ENCODE measurements at places on chromosomes 4 and X. TPM values are rescaled to one million over a fixed set of nuclear protein-coding genes. Genes with fewer than 3 reads are reported as not detected.

GRCh38 chr4:211033-211511 lies 86.8 kb downstream of the ZNF718 start:
- H3K4me3 ChIP-seq = no peak overlapping the region
- H3K27me3 ChIP-seq = peaks cover 20% of the 10 kb centered on the region
- no peaks in the 10 kb centered on the region for H3K36me3 ChIP-seq

DNA sequence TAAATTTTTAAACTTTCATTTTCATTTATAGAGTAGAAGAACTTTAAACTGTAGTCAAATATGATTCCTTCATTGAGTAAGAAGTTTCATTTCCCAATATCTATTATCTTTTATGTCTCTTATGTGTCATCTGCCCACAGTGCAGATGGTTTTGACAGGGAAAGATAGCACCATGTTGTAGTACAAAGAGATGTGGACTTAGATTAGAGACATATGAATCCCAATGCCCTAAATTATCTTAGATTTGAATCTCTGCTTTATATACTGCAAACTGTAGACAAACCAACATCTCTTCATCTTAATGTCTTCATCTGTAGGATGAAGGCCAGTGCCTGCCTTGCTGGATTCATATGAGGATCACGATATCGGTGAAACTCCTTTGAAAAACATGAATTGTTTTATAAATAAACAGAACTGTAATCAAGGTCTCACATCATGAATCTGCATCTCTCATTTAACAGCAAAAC lies 217.5 kb downstream of the BANK1 start:
- no peak overlapping the region for H3K4me3 ChIP-seq
- no peaks in the 10 kb centered on the region for H3K4me1 ChIP-seq
- H3K36me3 ChIP-seq = no peaks in the 10 kb centered on the region
- no peak for DNase-seq
- no peaks in the 10 kb centered on the region for H3K27me3 ChIP-seq

DNA sequence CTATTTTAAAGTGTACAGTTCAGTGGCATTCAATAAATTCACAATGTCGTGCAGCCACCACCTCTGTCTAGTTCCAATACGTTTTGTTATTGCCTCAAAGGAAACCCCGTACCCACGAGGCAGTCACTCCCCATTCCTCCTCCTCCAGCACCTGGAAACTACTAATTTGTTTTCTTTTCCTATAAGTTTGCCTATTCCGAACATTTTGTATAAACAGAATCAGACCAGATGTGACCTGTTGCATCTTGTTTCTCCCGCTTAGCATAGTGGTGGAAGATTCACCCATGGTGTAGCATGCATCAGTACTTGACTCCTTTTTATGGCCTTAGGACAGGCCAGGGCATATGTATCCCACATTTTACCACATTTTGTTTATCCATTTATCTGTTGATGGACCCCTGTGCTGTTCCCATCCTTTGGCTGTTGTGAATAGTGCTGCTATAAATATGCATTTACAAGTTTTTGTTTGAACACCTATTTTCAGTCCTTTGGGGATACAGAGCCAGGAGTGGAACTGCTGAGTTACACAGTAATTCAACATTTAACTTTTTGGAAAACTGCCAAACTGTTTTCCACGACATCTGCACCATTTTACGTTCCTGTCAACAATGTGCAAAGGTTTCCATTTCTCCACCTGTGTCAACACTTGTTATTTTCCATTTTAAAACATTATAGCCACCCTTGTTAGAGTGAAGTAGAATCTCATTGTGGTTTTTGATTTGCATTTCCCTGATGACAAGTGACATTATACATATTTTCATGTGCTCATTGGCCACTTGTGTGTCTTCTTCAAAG lies 57.8 kb upstream of the STX18 start:
- H3K27ac ChIP-seq = no peak overlapping the region
- H3K4me3 ChIP-seq = no peak overlapping the region
- H3K27me3 ChIP-seq = no peaks in the 10 kb centered on the region
- no peak for DNase-seq
- no peaks in the 10 kb centered on the region for H3K36me3 ChIP-seq
- no peaks in the 10 kb centered on the region for H3K4me1 ChIP-seq

GRCh38 chrX:140477987-140478386 lies 26.9 kb downstream of the SOX3 start:
- no peaks in the 10 kb centered on the region for H3K4me1 ChIP-seq
- no peak overlapping the region for H3K4me3 ChIP-seq
- no peaks in the 10 kb centered on the region for H3K27me3 ChIP-seq
- no peak for DNase-seq
- H3K27ac ChIP-seq = no peak overlapping the region

GRCh38 chr4:168876106-168876505 lies 133.9 kb downstream of the CBR4 start:
- peaks cover 39% of the 10 kb centered on the region for H3K27me3 ChIP-seq
- H3K4me3 ChIP-seq = no peak overlapping the region
- H3K27ac ChIP-seq = no peak overlapping the region
- H3K4me1 ChIP-seq = peaks cover 40% of the 10 kb centered on the region
- DNase-seq = no peak

DNA sequence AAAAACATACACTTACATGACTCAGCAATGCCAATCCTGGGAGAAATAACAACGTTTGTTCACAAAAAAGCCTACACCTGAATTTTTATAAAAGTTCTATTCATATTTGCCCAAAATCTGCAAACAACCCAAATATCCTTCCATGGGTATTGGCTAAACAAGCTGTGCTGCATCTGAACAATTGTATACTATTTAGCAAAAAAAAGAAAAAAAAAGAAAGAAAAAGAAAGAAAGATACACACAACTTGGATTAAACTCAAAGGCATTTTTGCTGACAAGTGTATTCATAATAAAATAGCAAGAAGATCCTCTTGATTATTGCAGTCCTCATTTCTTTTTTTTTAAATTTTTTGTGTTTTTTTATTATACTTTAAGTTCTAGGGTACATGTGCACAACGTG lies 24.5 kb upstream of the MAGEA3 start:
- H3K27ac ChIP-seq = no peak overlapping the region
- H3K36me3 ChIP-seq = no peaks in the 10 kb centered on the region
- DNase-seq = no peak
- no peaks in the 10 kb centered on the region for H3K4me1 ChIP-seq
- H3K4me3 ChIP-seq = no peak overlapping the region

GRCh38 chr4:111210595-111210994 lies 587.7 kb upstream of the PITX2 start:
- no peak overlapping the region for H3K4me3 ChIP-seq
- no peaks in the 10 kb centered on the region for H3K27me3 ChIP-seq
- no peaks in the 10 kb centered on the region for H3K4me1 ChIP-seq
- H3K36me3 ChIP-seq = no peaks in the 10 kb centered on the region
- DNase-seq = no peak
- no peak overlapping the region for H3K27ac ChIP-seq

GRCh38 chr4:113302051-113302450 lies 252.6 kb downstream of the ANK2 start:
- H3K4me1 ChIP-seq = no peaks in the 10 kb centered on the region
- H3K36me3 ChIP-seq = no peaks in the 10 kb centered on the region
- no peak overlapping the region for H3K27ac ChIP-seq
- H3K4me3 ChIP-seq = no peak overlapping the region
- no peak for DNase-seq

SMIM43 gene
- 1.0 TPM for total RNA-seq

DNA sequence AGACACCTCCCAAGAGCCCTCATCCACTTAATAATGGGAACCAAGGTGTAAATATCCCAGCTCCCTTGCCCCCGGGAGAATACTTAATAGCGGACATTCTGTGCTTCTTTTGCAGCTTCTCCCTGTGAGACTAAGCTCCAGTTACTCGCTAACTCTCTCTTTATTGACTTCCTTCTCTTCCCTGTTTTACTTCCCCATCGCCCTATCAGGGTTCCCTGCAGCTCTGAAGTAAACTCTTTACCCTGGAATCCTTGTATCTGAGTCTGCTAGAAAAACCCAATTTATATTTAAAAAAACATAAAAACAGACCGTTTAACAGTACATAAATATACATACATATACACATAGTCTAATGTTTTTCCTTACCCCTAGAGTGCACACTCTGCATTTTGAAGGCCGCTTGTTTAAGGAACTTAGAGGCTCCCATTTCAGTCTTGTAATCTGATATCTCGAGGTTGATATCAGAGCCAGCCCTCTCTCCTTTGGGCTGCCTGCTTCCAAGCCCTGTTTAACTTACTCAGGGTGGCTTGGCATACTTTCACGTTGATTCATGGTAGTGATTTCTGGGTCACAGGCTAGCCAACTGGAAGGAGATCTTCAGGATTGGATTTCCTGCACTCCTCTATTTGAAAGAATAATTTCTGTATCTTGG lies 177.4 kb upstream of the SCML1 start:
- peak; percentile 62 for DNase-seq
- H3K27ac ChIP-seq = peak overlapping the region; percentile 13
- no peaks in the 10 kb centered on the region for H3K4me1 ChIP-seq
- H3K36me3 ChIP-seq = no peaks in the 10 kb centered on the region
- no peaks in the 10 kb centered on the region for H3K27me3 ChIP-seq

MRPL1 gene
- 30.5 TPM for total RNA-seq

DNA sequence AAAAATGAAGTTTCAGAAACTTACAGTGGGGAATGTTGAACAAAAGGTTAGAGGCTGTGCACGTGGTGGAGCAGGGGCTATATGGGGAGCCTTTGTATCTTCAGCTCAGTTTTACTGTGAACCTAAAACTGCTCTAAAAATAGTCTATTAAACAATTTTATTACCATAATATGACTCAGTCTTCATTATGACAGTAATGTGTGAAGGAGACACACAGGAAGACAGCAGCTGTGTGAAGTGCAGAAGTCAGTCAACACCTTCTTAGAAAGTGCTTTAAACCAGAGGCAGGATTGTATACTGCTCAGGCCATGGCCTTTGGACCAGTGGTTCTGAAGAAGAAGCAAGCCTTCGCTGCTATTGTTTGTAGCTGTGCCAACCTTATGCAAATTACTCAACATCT lies 89.7 kb downstream of the ARHGAP10 start:
- H3K4me3 ChIP-seq = no peak overlapping the region
- no peak for DNase-seq
- H3K4me1 ChIP-seq = peaks cover 30% of the 10 kb centered on the region
- H3K27me3 ChIP-seq = no peaks in the 10 kb centered on the region

DNA sequence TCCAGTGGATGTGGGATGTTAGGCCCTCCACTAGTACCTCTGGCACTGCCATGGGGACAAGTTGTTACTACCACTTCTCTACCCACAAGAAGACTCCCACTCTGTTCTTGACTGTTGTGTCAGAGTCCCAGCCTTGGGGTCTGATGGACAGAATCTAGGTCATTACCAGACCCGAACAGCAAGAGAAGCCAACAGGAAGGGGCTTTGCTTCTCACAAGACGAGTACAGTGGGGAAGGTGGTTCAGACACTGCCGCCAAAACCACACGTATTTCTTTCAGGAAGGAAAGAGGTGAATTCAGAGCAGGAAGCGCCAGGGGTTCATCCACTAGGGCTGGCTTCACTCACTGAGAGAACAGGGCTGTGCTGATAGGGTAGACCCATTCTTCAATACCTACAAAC lies 161.3 kb upstream of the KIT start:
- no peak for DNase-seq
- H3K36me3 ChIP-seq = no peaks in the 10 kb centered on the region
- no peaks in the 10 kb centered on the region for H3K4me1 ChIP-seq
- no peak overlapping the region for H3K4me3 ChIP-seq
- H3K27ac ChIP-seq = no peak overlapping the region

- no peak for DNase-seq
- no peaks in the 10 kb centered on the region for H3K36me3 ChIP-seq
- H3K4me1 ChIP-seq = peaks cover 5% of the 10 kb centered on the region
- no peak overlapping the region for H3K4me3 ChIP-seq
- no peaks in the 10 kb centered on the region for H3K27me3 ChIP-seq
Observed at GRCh38 chr4:147755561-147756295, 23.8 kb downstream of the ARHGAP10 start.

RBM3 gene
- 82.3 TPM for total RNA-seq

UFSP2 gene
- total RNA-seq = 20.1 TPM

AR gene
- 4.3 TPM for total RNA-seq

GRCh38 chr4:146450524-146450923 lies 71.2 kb downstream of the SLC10A7 start:
- no peaks in the 10 kb centered on the region for H3K27me3 ChIP-seq
- no peak overlapping the region for H3K4me3 ChIP-seq
- peaks cover 3% of the 10 kb centered on the region for H3K36me3 ChIP-seq
- H3K27ac ChIP-seq = no peak overlapping the region

DNA sequence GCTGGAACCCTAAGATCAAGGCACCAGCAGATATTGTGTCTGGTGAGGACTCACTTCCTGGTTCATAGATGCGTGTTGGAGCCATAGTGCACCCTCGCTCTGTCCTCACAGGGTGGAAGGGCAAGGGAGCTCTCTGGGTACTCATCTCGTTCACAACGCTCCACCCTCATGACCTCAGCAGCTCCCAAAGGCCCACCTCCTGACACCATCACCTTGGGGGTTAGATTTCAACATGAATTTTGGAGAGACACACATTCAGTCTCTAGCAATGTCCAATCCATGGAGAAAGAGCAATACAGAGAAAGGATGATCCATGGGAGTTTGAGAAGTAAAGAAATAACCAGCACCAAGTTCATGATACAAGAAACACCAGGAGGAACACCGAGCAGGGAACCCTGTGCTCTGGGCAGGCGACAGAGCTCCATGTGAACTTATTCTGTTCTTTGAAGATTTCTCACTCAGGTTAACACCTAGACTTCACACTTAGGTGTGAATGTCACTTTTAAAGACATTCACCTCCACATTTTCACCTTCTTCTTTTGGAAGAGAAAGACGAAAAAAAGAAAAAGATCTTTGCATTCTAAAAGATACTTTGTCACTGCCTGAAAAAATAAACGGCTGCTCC lies 171.8 kb upstream of the FAM9B start:
- no peak for DNase-seq
- H3K27ac ChIP-seq = no peak overlapping the region
- peaks cover 7% of the 10 kb centered on the region for H3K27me3 ChIP-seq
- no peak overlapping the region for H3K4me3 ChIP-seq
- H3K36me3 ChIP-seq = no peaks in the 10 kb centered on the region
- H3K4me1 ChIP-seq = no peaks in the 10 kb centered on the region

GRCh38 chrX:997631-998137 lies 214.8 kb downstream of the CRLF2 start:
- H3K36me3 ChIP-seq = no peaks in the 10 kb centered on the region
- H3K4me1 ChIP-seq = no peaks in the 10 kb centered on the region
- H3K4me3 ChIP-seq = no peak overlapping the region
- no peak for DNase-seq
- H3K27ac ChIP-seq = no peak overlapping the region
- no peaks in the 10 kb centered on the region for H3K27me3 ChIP-seq

CCDC158 gene
- 0.61 TPM for total RNA-seq

GRCh38 chr4:19417256-19417655 lies 834.4 kb upstream of the SLIT2 start:
- no peak overlapping the region for H3K4me3 ChIP-seq
- no peaks in the 10 kb centered on the region for H3K4me1 ChIP-seq
- H3K27me3 ChIP-seq = no peaks in the 10 kb centered on the region
- H3K36me3 ChIP-seq = no peaks in the 10 kb centered on the region

GRCh38 chrX:19774905-19775304 lies 112.5 kb downstream of the SH3KBP1 start:
- no peak overlapping the region for H3K27ac ChIP-seq
- H3K4me3 ChIP-seq = no peak overlapping the region
- peaks cover 29% of the 10 kb centered on the region for H3K4me1 ChIP-seq
- H3K36me3 ChIP-seq = no peaks in the 10 kb centered on the region

Measured in left lung (tissue), 14 donors.